NCI-H1436 (cell line): ENCODE measurements at places on chromosomes 16 and 17.

DNA sequence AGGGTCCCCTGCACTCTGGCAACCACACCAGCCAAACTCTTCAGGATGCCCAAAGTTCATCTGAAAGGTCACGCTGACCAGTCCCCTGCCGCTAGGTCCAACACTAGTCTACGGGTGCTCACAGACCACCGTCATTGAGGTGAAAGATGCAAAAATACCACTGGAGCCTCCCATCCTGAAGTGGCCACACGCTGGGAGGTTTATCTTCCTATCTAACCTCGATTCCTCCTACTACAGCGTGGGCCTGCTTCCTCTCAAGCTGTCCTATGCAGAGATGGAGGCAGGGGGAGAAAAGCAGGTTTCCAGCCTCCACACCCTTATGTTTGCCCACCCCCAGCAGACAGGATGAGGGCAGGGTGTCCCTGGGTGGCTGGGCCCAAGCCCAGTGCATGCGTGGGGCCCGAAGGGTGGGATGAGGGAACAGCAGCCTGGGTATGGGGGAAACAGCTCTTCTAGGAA lies 6.3 kb downstream of the SRCIN1 start:
- DNase-seq: no peak

- no peak for DNase-seq
Observed at GRCh38 chr16:22754577-22754976, 59.4 kb upstream of the HS3ST2 start.

- DNase-seq: no peak
Observed at GRCh38 chr16:86112178-86112577, 213.2 kb downstream of the IRF8 start.

GRCh38 chr16:69554495-69554894 lies 11.3 kb upstream of the NFAT5 start:
- no peak for DNase-seq

DNA sequence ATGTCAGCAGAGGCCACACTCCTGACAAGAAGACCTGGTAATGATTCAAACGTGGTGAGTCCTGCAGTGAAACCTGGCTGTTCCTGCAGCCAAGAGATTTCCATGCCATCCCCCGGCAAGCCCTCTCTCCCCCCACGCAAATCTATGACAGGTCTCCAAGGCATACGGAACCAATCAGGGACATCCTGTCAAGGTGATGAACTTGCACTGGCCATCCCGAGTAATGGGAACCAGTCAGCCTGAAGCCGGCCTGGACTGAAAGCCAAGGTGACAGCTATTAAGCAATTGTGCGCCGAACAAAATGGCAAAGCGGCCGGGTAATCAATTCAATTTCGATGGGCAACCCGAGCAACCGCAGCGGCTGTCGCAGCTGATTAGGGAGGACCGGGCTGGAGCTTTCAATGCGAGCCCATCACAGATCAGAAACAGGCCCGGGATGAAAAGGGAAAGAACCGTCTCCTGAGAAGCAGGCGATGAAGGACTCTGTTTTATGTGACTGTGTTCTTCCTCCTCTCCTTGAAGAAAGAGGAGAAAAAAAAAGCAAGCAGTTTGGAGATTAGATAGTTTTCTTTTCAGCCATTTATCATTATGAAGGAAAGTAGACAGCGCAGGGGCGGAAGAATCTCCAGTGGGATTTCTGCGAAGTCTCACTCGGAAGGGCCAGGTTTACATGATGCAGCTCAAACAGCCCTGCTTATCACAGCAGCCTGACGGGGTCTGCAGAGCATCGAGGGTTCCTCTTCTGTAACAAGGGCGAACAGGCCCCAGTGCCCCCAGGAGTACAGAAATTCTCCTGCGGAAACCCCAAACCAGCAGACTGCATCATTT lies 35.2 kb downstream of the TBX4 start:
- no peak for DNase-seq

- DNase-seq: no peak
Observed at GRCh38 chr17:50049636-50050035, 6.3 kb upstream of the ITGA3 start.

DNA sequence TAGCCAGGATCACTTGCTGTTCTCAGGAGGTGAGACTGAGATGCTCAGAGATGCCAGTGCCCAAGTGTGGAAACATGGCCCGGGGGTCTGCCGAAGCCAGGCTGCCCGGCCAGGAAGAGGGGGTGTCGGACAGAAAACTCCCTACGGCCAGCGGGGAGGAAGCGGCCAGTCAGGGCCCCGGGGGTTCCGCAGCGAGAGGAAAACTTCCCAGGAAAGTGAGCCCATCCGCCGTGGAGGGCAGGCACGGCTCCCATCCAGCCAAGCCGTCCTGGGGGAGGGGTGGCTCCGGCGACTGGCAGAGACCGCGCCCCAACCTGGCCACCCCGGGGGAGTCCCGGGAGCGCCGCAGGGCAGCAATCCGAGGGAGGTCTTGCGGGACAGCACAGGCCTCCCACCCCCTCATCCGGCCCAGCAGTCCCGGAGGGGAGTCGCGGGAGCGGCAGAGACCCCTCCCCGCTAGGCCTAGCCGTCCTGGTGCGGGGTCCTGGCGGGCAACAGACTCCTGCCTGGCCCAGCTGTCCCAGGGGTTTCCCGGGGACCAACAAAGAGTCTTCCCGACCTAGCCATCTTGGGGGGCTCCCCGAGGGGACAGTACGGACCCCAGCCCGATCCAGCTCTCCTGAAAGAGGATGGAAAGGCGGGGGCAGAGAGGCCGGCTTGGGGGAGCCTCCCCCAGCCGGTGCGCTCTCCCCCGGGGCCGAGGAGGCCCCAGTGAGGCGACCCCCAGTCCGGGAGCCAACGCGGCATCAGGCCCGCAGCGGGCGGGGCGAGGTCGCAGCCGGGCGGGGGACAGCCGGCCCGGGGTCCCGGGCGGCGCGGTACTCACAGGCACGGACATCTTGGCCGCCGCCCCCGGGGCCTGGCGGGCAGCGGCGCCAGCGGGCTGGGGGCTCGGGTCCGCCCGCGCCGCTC lies 13.8 kb upstream of the BCAR1 start:
- no peak for DNase-seq

DNA sequence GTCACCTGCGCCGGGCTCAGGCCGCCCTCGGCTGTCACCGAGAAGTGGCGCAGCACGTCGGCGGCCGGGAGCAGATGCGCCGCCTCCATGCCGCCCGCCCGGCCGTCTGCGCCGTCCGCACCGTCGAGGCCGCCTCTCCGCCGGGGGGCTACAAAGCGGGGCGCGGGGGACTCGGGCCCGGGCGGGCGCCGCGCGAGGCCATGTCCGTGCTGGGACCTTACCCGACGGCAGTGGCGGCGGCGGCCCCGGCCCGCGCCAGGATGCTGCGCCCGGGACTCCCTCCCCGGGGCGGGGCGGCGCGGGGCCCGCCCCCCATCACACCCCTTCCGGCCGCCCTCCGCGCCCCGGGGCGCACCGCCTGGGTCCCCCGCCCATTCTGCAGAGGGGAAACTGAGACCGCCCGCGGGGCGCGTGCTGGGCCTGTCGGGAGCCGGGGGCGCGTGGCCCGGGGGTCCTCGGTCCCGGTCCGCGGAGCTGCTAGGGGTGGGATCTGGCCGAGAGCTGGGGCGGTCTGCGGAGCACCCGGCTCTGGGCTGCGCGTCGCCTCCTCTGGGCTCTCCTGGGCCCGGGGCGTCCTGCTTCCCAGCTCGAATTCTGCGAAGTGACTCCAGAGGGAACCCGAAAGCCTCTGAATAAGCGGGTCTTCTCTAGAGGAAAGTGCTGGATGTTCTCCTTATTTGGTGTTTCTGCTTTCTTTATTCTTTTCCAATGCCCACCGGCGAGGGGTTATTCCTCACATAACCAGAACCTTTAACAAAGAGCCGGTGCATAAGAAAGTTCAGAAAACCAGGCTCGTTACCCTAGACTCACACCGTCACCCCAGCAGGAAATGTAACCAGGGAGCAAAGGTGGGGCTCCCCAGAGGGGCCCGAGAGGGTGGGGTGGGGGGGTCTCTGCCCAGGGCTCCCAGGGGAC lies at the start of gene ATP2A3:
TSS of gene ATP2A3 (minus strand) at position 235 of the 915 bp plus-strand sequence. CDS start at position 89, 146 bp downstream.
- peak; percentile 47 for DNase-seq

- no peak for DNase-seq
Observed at GRCh38 chr17:63644846-63645245, 22.6 kb downstream of the MAP3K3 start.

GRCh38 chr17:32646941-32647340 lies 160.1 kb downstream of the CDK5R1 start:
- no peak for DNase-seq

GRCh38 chr17:51085150-51085805 lies 35.4 kb downstream of the SPAG9 start:
- no peak for DNase-seq

DNA sequence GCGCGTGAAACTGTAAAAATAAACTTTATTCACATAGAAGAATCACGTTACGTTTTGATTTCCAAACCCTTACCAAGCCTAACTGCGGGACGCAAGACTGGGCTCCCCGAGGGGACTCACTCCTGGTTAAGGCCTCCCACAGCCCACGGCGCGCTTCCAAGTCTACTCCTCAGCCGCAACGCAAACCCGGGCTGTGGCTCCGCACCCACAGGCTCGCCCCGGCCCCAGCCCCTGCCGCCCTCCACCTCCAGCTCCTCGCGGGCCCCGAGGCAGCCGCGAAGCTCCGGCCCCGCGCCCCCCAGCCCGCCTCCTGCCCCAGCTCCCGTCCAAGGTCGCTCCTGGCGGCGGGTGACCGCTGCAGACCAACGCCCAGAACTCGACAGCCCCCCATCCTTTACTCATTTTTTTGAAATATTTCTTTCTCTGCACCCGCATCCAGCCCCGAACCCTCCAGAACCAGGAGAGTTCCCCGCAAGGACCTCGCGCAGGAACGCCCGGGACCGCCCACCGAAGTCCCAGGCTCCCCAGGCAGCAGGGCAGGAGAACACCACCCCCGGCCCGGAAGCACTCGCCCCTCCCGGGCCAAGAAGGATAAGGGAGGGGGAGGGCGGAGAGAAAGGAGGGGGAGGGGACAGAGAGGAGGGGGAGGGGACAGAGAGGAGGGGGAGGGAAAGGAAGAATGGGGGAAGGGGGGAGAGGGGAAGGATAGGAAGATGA lies 912 bp downstream of the USP22 start:
- DNase-seq: peak; percentile 89

GRCh38 chr16:27253526-27253930 lies 15.0 kb downstream of the NSMCE1 start:
- DNase-seq: no peak

DNA sequence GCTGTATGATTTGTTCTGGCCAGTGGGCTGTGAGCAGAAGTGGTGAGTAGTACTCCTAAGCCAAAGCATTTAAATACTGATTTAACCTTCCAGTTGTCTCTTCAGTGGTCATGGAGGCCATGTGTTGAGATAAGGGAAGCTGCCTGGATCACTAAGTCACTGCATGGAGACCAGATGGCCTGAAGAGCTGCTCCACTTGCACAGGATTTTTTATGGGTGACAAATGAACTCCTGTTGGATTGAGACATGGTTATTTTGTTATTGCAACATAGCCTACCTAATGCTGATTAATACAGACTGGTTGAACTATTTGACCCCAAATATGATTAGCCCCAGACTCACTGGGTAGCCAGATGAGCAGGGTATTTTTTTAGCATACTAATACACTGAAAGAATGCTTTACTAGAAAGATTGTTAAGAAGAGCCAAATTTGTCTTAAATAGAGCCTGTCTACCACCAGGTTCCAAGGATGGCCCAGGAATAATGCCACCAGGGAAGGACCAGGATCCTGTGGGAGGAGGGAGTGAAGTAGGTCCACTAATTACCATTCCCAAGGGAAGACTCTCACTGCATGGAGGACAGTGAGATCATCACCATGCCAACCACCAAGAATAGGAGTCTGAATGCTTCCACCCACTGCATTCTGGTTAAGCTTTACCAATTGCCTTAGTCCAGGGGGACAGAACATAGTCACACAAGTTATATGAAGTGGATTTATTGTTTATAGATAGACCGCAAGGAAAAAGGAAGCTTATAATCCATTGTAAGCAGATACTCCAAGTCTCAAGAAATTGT lies 187.4 kb upstream of the IRX6 start:
- no peak for DNase-seq

GRCh38 chr17:20200016-20200795 lies 191.0 kb downstream of the SPECC1 start:
- DNase-seq: no peak

DNA sequence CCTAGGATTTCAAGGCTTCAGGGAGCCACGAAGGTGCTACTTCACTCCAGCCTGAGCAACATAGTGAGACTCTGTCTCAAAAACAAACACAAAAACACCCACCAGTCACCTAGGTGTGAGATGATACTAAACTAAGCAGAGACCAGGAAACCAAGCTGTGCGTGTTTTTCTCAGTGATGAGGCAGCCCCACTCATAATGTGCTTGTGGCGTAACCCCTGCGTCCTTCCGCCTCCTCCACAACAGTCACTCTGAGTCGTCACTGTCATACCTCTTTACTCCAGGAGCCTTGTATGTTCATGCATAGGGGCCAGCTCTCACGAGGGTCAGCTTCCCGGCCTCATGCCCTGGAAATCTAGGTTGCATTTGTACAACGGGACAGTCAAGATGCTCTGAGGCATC lies 31.1 kb upstream of the SLC47A1 start:
- no peak for DNase-seq

- no peak for DNase-seq
Observed at GRCh38 chr17:66337268-66337667, 34.9 kb downstream of the PRKCA start.

GRCh38 chr16:67845291-67846062 lies 1.3 kb upstream of the NUTF2 start:
- no peak for DNase-seq

DNA sequence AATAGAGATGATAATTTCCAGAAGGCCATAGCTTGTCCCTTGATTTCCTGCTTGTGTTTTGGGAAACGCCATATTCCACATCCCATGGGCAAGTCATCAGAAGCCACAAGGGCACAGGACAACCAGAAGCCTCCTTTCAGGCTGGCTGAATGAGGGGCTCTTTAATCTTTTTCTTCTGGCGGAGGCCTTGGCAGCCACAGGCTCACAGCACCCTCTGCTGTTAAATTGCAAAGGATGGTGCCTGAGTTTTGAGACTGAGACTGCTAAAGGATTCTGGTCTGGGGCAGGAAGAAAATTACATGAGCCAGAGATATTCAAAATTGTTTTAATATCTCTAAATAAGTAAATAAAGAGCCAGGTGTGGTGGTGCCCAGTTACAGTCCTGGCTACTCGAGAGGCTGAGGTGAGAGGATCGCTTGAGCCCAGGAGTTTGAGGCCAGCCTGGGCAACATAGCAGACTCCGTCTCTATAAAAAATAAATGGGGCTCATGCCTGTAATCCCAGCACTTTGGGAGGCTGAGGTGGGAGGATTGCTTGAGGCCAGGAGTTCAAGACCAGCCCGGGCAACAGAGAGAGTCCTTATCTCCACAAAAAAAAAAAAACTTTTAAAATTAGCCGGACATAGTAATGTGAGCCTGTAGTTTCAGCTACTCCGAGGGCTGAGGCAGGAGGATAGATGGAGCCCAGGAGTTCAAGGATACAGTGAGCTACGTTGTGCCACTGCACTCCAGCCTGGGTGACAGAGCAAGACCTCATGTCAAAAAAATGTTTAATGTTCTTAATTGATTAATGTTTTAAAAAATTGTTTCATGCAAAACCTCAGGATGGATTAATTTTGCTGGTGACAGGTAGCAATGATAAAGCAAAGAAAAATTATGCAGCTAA lies 26.3 kb downstream of the AARSD1 start:
- DNase-seq: peak; percentile 75

DNA sequence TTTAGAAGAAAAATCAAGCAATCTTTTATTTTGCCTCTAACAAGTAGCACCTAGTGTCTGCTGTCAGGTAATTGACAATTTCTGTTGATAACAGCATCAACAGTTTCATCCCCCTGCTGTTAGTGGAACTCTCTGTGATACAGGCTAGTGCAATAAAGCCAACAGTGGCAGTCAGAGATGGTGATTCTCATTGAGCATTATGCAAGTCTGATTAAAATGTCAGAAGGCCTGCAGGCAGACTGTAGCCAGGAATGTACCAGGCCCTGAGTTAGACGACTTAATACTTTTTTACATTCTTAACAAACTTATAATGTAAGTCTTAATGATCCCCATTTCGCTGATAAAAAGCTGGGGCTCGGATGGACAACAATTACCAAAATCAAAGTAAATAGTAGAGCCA lies 14.6 kb downstream of the CYLD start:
- no peak for DNase-seq
